ENCODE measurements at places on chromosomes 6 and 20. TPM values are rescaled to one million over a fixed set of nuclear protein-coding genes. Genes with fewer than 3 reads are reported as not detected.

GRCh38 chr6:112187736-112188135 lies 66.6 kb downstream of the LAMA4 start:
- DNase-seq, result peak; percentile 42

DNA sequence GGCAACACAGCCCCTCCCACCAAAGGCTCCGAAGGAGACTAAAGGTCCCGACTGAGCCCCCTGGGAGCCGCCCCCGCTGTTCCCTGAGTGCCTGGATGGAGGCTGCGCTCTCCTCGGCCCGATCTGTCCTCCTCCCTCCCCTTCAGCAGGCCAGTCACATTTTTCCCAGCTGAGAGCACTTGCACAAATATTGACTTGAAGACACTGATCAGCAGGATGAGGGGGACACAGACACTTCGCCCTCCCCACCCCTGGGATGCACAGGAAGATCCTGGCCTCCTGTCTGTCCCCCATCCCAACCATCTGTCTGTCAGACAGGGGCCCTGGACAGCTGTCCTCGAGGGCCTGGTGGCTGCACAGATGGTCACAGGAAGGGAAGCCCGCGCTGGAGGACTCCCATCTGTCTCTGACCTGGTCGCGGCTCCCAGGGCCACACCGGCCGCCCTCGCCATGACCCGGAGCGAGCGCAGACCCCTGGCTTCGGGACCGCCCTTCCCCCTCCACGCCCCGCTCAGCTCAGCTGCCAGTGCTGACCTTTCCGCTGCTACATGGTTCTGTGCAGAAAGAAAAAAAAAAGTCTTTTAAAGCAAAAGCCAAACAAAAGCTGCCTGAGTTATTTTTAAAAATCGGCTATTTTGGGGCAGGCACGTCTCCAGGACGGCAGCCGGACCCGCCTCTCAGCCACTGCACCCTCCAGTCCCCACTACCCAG lies 11.1 kb downstream of the LAMA5 start:
- DNase-seq, result no peak

- DNase-seq, result no peak
Observed at GRCh38 chr6:50381099-50381415, 331.3 kb upstream of the DEFB112 start.

GRCh38 chr6:140160909-140161308 lies 786.5 kb upstream of the CITED2 start:
- DNase-seq, result no peak

- DNase-seq, result no peak
Observed at GRCh38 chr6:11606332-11606731, 68.8 kb downstream of the TMEM170B start.

GRCh38 chr6:54243699-54244098 lies 64.5 kb upstream of the TINAG start:
- no peak for DNase-seq

GRCh38 chr6:34414999-34415858 lies 10.6 kb downstream of the RPS10 start:
- DNase-seq, result peak; percentile 92

GRCh38 chr20:41889126-41889843 lies 271.1 kb upstream of the CHD6 start:
- DNase-seq, result no peak

GRCh38 chr6:29519291-29520010 lies 31.7 kb upstream of the MAS1L start:
- no peak for DNase-seq

DNA sequence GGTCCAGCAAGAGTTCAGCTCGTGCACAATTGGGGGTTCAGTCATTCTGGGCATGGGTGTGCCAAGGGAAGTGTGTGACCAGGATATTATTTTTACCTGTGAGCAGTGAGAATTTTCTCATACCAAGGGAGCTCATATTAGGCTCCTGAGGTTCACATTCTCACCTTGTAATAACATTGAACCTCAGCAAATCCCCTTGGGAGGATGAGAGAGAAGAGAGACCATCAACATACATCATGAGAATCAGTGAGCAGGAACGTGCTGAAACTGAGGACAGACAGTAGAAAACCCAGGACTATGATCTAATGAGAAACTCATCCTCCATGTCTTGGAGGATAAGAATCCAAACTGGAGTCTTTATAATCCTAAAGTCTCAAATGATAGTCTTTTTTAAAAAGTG lies 33.4 kb upstream of the XRN2 start:
- no peak for DNase-seq

GRCh38 chr6:71651636-71652035 lies 234.7 kb upstream of the RIMS1 start:
- DNase-seq, result no peak

GRCh38 chr20:38209736-38210405 lies 44.8 kb upstream of the TGM2 start:
- DNase-seq, result no peak

- no peak for DNase-seq
Observed at GRCh38 chr6:109008054-109008453, 86.6 kb downstream of the SESN1 start.

DNA sequence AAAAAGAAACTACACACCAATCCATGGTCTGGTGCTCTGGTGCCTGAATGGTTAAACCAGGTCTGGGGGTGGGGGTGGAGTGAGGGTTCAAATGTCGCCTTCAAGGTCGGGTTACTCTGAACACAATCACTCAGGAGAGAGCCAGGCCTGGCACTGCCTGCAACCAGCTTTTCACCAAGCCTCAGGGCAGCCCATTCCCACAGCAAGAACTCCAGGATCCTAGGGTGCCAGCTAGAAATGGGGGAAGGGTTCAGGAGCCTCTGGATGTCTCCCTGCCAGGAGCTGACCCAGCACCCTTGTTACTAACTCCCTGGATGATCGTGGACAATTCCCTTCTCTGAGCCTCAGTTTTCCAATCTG lies 6.7 kb downstream of the SDC4 start:
- no peak for DNase-seq

DNA sequence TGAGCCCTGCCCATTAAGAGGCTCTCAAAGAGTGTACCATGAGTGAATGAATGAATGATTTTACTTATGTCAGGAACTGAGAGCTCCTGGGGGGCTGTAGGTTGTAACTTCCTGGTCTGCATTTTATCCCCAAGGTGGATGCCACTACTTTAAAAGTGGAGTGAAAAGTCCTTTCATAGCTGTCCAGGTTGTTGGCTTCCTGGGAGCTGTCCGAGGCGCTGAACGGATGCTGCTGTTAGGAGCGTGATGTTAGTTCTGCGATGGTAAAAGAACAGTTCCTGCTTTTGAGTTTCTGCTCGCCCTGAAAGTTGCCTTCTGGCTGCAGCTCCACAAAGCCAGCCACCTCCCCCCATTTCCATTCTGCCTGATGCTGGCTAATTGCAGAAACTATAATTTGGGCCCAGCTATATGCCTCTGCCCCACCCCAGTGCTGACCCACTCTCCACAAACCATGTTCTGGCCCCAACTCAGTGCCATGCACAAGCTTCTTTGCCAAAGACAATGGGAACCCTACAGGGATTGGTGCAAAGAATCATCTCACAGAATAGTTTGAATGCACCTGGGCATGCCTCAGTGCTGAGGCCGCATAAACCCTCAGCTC lies 330.9 kb upstream of the CDH4 start:
- DNase-seq, result no peak

GRCh38 chr20:6038256-6038655 lies 15.6 kb downstream of the LRRN4 start:
- DNase-seq, result no peak

- DNase-seq, result no peak
Observed at GRCh38 chr6:164178679-164179332, 764.3 kb downstream of the QKI start.

GRCh38 chr6:69285054-69285453 lies 511.8 kb downstream of the LMBRD1 start:
- no peak for DNase-seq

- no peak for DNase-seq
Observed at GRCh38 chr20:61989741-61990140, 75.9 kb downstream of the TAF4 start.

DNA sequence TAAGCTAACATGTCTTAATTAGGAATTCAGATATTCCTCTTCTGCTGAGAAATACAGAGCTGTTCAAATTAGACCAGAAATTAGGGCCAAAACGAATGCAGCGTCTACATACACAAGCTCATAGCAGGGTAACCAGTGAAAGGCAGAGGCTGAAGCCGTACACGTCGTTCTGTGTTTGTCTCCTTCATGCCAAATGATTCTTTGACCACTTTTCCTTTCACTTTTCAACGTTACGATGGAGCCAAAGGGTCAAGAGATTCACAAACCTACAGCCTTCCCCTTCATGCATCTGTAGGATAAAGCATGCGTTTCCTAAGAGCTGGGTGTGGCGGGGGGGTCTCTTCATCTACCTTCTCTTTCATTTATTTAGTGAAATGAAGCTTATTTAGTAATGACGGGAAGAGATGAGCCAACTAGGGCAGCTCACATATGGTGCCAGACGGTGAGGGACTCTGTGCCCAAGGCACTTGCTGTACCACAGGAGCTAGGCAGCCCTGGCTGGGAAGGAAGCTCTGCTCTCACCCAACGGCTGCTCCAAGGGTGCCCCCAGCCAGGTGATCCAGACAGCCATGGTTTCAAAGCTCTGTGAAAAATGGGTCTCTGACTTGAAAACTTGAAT lies 178.0 kb downstream of the ATXN1 start:
- DNase-seq, result no peak

- no peak for DNase-seq
Observed at GRCh38 chr6:75170691-75171560, 34.9 kb downstream of the COL12A1 start.

DNA sequence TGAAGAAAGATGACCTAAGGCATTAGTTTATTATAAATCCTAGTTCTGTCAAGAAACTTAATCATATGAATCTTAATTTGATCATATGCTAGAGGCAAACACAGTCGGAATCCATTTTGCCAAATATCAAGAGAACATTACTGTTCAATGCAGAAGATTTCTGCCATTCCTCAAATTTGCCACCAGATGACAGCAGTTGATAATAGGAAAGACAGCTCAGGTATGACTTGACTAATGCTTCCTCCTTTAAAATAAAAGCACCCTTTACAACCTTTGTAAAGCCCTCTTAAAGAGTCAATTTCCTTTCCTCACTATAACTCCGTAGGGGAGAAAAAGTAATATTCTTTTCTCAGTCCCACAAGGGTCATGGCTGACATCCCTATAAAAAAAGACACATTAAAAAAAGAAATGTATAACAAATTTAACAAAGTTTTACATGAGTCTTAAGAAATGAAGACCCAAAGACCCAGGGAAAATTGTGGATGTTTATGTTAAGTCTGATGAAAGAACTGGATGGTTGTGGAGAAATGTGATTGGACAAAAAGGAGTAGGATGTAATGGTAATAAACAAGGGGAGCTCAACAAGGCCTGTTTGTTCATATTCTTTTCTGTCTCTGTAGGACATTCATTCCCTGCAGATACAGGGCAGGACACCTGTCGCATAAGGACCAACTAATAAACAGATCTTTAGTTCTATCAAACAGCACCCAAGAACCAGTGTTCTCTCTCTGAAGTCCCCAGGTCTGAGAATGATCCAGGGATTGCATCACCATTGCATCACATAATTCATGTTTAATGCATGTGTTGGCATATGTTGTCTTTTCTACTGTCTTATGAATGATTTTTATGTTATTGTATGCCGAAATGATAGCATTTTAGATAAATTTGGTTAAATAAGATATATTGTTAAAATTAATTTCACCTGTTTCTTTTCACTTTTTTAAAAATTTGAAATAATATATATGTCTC lies 23.0 kb upstream of the IL17A start:
- DNase-seq, result peak; percentile 48

DNA sequence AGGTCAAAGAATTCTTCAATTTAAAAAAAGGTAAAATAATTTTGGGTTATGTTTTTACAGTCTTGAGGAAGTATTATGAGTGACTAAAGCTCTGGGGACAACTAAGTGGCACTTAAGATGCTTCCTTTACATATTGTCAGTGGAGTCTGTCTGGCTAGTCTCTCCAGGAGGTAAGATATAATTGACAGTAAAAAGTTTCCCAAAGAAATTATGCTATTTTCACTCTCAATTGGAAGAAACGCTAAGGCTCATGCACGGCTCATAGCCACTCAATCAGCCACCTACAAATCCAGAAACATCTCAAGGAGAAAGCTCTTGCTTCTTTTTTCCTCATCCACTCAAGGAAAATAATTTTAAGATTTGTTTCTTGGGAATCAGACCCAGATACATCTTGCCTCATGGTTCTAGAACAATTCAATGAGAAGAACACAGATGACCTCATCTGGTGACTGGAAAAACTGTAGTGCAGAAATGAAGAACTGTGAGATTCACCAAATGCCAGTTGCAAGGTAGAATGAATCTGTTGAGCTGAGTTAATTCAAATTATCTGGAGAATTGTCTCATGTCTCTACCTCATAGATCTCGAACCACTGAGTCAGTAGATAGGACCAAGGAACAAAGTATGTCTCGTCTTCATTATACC lies 252.9 kb downstream of the TPBG start:
- no peak for DNase-seq

DNA sequence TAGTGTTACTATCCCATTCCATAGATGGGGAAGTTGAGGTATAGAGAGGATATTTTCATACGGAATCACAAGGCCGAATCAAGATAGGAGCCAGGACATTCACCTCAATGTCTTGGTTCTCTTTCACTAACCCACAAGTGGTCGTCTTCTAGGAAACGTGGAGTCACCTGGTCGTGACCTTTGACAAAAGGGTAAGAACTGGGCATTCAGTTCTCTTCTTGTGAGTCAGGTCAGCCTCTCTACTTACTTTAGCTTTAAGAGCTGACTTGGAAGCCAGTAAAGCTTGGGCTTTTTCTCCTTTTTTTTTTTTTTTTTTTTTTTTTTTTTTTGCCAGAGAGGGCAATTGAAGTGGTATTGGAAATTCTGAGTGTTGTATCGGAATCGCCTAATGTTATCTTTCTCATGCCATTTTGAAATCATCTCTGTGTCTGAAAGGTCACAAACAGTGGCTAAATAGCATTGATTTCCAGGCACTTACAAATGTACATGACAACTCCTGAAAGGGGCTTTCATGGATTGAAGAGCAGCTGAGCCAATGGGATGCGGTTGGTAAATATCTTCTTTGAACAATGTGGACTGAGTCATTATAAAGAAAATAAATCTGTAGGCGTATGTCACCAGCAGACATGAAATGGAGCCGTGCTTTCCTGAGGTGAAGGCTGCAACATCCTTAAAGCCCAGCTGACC lies 356.9 kb downstream of the KIF16B start:
- no peak for DNase-seq

DNA sequence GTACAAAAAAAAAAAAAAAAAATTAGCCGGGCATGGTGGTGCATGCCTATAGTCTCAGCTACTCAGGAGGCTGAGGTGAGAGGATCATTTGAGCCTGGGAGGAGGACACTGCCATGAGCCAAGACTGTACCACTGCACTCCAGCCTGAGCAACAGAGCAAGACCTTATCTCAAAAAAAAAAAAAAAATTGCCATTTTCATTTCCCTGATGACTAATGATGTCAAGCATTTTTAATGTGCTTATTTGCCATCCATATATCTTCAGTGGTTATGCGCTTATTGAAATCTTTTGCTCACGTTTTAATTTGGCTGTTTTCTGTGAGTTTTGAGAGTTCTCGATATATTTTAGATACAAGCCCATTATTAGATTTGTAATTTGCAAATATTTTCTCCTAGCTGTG lies 46.7 kb downstream of the PFDN4 start:
- DNase-seq, result no peak

- peak; percentile 36 for DNase-seq
Observed at GRCh38 chr20:63740070-63740626, 572 bp downstream of the SLC2A4RG start.

GRCh38 chr6:17589406-17590096 lies 10.6 kb upstream of the FAM8A1 start:
- DNase-seq, result no peak

The TRPC4AP gene
- 43.1 TPM for total RNA-seq

The MDFI gene
- not detected for total RNA-seq

The SOX18 gene
- total RNA-seq, result 0.54 TPM

The SMIM26 gene
- total RNA-seq, result 92.6 TPM

The GPR63 gene
- 0.54 TPM for total RNA-seq

The CFAP61 gene
- total RNA-seq, result not detected

The HCK gene
- 23.4 TPM for total RNA-seq

The PLA2G7 gene
- total RNA-seq, result not detected

The EPPIN gene
- total RNA-seq, result not detected

The NFYA gene
- total RNA-seq, result 54.7 TPM

Measured in hematopoietic multipotent progenitor cell (in vitro differentiated cells).